ENCODE measurements at places on chromosomes 6 and 20.

DNA sequence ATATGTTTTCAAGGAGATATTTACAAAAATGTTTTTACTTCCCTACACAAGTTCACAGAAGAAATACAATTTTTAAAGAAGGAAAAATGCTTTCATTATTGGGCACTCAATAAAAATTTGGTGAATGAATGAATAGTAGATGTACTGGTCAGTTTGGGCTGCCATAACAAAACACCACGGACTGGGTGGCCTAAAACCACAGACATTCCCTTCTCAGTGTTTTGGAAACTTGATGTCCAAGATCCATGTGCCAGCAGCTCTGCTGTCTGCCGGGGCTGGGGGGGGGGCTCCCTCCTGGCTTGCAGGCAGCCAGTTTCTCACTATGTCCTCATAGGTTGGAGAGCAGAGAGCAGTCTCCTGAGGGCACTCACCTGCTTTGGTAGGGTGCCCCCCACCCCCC lies 62.0 kb downstream of the FAM120B start:
- DNase-seq, result no peak

DNA sequence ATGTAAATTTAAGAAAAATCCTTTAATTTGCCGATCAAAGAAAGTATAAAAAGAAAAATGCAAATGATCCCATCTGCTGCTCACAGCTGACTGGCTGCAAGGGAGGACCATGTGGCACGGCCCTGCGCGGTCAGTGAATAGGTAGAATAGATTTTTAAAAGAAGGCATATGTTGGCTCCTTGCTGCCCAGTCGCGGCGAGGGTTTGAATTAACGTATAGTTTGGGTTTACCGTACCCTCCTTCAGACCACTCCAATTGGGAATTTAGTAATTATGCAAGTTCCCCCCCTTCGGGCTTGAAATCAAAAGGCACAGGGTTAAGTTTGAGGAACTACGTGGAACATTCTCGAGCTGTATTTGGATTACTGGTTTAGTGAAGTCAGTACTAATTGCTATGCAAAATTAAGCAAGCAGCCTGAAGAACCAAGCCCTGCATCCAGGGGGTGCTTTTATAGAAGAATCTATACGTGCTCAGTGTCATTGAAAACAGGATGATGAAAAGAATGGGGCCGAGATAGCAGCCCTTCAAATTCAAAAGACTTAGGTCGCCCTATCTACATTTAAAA lies 1.1 kb upstream of the BEND3 start:
- DNase-seq, result no peak

DNA sequence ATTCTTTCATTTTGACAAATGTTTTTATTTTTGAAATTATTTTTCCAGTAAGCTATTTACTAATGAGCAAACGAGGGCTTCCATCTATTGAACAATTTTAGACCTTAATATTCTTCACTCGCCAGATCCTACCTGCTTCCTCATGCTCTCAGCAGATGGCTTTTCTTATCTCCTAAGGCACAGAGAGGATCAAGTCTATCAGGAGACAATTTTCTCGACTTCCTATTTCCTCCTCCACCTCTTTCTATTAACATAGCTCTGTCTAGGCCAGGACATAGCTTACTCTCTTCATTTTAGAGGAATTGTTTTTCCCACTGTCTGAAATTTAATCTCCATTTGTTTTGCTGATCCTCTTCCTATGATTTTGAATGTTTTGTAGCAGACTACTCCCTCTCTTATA lies 87.0 kb upstream of the MAN1A1 start:
- DNase-seq, result no peak

DNA sequence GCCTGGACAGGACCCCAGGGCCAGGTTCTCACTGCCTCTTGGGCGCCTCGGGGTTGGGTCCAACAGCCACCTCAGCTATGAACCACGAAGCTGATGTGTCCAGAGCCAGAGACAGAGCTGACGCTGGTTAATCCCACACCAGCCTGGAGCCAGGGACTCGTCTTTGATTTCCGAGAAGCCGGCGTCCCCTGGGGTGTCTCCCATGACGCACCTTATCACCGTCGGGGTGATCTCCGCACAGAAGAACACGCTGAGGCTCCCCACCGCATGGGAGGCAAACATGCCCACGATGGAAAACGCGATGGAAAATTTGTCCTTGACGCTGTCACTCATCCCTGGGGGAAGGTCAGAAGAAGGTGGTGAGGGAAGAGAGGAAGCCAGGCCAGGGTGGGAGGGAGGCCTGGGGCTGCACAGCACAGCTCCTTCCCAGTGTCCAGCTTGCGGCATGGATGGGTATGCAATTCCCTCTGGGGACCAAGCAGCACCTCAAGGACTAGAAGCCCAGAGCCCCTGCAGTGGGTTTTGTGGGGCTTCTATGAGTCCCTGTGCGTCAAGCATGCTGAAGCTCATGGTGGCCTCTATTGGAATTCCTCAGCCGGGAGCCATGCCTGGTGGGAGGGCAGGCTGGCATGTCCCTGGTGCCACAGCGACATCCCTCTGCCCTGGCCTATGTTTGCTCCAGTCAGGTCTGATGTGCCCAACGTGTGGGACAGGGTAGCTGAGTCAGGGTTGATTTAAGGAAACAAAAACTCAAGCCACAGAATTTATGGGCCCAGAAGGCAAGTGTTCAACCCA lies 25.1 kb downstream of the PSMG4 start:
- DNase-seq, result no peak

- DNase-seq, result no peak
These were observed 59.7 kb upstream of the SAMD3 start for GRCh38 chr6:130282234-130282995.

Measured in stimulated activated CD4-positive, alpha-beta T cell treated with anti-CD3 and anti-CD28 coated beads, TNF-alpha, amount 100 ng/mL, for 1 hour (primary cell).